ENCODE measurements at places on chromosomes 7 and 10. TPM values are rescaled to one million over a fixed set of nuclear protein-coding genes. Genes with fewer than 3 reads are reported as not detected.
A peak's percentile ranks its signal among the peaks of the same experiment; 100 is the strongest.

The KLF14 gene
- total RNA-seq = under 0.01 TPM

DNA sequence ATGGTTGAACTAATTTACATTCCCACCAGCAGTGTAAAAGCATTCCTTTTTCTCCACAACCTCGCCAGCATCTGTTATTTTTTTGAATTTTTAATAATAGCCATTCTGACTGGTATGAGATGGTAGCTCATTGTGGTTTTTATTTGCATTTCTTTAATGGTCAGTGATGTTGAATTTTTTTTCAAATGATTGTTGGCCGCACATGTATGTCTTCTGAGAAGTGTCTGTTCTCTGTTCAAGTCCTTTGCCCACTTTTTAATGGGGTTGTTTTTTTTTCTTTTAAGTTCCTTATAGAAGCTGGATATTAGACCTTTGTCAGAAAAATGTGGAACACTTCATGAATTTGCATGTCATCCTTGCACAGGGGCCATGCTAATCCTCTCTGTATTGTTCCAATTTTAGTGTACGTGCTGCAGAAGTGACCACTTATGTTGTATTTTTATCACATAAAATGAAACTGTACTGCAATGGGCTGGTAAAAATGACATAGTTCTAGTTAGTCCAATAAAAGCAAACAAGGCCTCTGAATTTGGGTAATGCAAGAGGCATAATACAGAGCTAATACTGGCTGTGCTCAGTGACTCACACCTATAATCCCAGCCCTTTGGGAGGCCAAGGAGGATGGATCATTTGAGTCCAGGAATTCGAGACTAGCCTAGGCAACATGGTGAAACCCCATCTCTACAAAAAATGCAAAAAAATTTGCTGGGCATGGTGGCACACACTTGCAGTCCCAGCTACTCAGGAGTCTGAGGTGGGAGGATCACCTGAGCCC is 70.3 kb downstream of the ABI1 start:
- no peak for DNase-seq

GRCh38 chr10:75352650-75353049 is 48.9 kb downstream of the ZNF503 start:
- peak; percentile 6 for DNase-seq

The CDK1 gene
- 13.9 TPM for total RNA-seq

- no peak for DNase-seq
These were observed 95.2 kb downstream of the DNAJB6 start for GRCh38 chr7:157431951-157432540.

DNA sequence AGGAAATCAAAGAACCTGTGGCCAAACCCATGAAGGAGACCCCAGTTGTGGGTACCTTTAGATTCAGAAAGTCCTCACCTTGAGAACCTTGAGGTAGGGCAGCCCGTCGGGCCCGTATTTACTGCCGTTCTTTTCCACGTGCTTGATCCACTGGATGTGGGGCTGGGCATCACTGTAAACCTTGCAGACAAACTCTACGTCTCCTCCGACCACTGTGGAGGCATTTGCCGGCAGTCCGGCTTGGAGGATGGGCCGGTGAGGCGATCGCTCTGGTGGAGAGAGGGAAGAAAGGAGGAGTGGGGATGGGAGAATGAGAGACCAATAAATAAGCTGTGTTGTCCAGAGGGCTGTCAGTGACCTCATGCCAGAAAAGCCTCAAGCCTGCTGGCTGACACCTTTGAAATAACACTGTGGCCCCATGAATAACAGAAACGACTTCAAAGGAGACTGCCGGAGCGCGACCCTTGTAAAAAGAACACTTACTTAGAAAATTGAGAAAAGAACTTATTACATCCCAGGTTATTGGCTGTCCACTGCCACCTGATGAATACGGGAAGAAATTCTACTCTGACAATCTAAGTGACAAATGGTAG is 78.2 kb downstream of the FGFR2 start:
- DNase-seq = no peak

- DNase-seq = no peak
These were observed 24.0 kb downstream of the PKD1L1 start for GRCh38 chr7:47924266-47924665.

- no peak for DNase-seq
These were observed 49.0 kb upstream of the VIPR2 start for GRCh38 chr7:159193543-159194090.

The TMEM184A gene
- total RNA-seq = under 0.01 TPM

The TCERG1L gene
- not detected for total RNA-seq

- DNase-seq = no peak
These were observed 1210.4 kb downstream of the TYW1 start for GRCh38 chr7:68206946-68207485.

DNA sequence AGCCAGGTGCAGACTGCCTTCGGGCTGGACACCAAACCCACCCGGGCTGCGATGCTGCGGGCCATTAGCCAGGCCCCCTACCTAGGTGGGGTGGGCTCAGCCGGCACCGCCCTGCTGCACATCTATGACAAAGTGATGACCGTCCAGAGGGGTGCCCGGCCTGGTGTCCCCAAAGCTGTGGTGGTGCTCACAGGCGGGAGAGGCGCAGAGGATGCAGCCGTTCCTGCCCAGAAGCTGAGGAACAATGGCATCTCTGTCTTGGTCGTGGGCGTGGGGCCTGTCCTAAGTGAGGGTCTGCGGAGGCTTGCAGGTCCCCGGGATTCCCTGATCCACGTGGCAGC is 50.0 kb downstream of the VWA2 start:
- no peak for DNase-seq

DNA sequence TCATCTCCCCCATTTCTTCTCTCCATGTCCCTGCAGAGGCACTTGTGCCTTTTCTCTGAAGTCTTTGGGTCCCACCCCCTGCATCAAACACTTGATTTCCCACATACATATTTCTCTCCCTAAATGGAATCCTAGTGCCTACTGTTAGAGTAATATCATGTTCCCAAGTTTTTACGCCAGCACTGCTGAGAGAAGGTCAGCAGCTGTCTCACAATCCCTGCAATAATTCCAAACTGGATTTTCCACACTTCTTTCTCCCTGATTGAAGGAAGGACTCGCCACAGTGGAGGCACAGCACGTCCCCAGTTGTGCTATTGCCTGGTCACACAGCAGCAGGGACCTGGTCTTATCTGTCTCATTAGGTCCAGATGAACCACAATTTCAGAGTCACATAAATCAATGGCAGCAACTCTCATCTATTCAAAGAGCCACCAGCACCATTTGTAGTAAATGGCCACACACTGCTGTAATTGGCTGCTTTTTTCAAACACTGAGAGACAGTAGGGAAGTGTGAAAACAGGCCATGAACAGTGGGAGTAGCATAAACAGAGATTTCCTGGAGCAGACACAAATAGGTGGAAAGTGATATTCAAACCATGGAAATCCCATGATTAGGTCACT is 605.5 kb downstream of the XPNPEP1 start:
- no peak for DNase-seq

DNA sequence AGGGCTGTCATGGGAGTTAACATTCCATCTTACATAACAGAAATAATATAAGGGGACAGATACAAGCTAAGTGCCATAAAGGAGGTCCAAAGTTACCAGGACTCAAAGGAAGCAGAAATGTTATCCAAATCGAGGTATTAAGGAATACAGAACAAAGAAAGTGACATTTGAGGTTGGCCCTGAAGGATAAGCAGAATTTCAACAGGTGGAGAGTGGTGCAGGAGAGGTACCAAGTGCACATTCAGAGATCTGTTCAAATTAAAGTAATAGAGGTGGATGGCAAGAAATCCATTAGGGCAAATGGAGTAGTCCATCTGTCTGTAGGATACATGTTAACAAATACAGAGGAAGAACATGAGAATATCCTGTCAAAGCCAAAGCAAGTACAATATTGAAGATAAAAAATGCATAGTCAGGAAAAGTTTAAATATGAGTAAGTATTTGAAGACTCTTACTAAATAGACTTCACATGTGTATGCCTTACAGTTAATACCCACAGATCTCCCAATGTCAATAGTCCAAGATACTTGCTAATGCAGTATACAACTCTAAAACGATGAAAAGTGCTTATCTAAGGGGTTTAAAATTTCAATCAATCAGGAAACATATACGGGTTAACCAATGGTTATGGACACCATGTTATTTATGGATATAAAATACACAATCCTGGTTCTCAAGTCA is 10.0 kb downstream of the CDK6 start:
- no peak for DNase-seq

- peak; percentile 76 for DNase-seq
These were observed 525.7 kb downstream of the KCNMA1 start for GRCh38 chr10:77111611-77112550.

The AOAH gene
- total RNA-seq = not detected

- DNase-seq = peak; percentile 51
These were observed 103.8 kb upstream of the PPIF start for GRCh38 chr10:79243181-79244067.

GRCh38 chr10:6071181-6072175 is 9.3 kb upstream of the IL2RA start:
- no peak for DNase-seq

GRCh38 chr10:70666960-70667798 is 5.1 kb upstream of the ADAMTS14 start:
- DNase-seq = no peak

- DNase-seq = peak; percentile 9
These were observed 103.6 kb downstream of the SPDYE5 start for GRCh38 chr7:75595766-75596165.

GRCh38 chr7:39459636-39460035 is 106.6 kb upstream of the YAE1 start:
- DNase-seq = no peak

The POT1 gene
- 49.5 TPM for total RNA-seq

- DNase-seq = no peak
These were observed 5.4 kb downstream of the LRWD1 start for GRCh38 chr7:102469972-102470825.

The SLC26A5 gene
- not detected for total RNA-seq

DNA sequence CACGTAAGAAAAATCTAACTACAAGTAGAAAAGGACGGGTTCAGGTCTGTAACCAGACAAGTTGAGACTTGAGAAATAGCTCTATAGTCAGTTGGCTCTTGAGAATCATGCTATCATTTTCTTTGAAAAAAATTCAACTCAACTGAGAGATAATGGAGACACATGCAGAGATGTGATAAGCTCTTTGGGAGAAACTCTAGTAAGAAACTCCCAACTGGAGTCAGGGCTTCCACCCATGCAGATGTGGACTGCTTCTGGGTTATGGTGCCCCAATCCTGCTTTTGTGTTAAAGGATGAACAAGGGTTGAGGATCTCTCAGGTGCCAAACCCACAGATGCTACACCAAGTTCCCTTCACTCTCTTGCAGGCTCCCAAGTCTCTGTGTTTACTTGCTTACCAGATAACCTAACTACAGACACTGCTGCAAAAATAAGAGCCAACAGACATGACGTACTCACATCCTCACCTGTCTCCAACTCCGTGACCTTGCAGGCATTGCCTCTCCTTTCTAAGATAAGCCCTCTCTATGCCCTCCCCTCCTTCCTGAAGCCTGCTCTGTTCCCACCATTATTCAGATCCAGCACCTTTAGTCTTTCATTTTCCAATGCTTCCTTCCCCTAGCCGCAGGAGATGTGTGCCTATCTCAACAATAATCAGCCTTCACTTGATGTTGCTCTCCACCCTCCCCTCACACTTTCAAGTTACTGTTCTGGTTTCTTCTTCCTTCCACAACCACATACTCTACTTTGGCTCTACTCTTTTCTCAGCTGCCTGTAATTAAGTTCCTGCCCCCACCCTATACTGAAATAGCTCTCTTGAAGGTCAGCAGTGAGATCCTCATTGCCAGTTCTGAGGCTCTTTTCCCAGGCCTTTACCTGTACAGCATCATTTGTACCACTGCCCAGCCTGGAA is 130.0 kb downstream of the ICA1 start:
- no peak for DNase-seq

The VTI1A gene
- 30.9 TPM for total RNA-seq

The LGI1 gene
- total RNA-seq = not detected

DNA sequence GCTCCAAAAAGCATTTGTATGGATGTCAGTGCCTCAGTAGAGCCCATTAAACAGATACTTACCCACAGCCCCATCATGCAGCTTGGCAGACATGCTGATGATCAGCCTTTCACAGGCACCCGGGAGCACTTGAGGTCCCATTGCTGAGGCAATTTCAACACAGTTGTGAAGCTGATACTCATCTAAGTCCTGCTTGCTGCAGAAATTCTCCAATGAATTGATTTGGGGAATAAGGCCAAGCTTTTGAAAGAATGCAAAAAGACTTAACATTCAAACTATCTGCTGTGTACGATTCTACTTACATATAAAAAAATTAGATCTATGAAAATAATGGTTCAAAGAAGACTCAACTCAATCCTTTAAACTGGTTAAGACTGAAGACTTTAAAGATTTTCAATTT is 60.5 kb downstream of the LAMB4 start:
- DNase-seq = no peak

The VWDE gene
- total RNA-seq = under 0.01 TPM

- peak; percentile 77 for DNase-seq
These were observed 283.5 kb downstream of the PLXNA4 start for GRCh38 chr7:132292803-132293202.

DNA sequence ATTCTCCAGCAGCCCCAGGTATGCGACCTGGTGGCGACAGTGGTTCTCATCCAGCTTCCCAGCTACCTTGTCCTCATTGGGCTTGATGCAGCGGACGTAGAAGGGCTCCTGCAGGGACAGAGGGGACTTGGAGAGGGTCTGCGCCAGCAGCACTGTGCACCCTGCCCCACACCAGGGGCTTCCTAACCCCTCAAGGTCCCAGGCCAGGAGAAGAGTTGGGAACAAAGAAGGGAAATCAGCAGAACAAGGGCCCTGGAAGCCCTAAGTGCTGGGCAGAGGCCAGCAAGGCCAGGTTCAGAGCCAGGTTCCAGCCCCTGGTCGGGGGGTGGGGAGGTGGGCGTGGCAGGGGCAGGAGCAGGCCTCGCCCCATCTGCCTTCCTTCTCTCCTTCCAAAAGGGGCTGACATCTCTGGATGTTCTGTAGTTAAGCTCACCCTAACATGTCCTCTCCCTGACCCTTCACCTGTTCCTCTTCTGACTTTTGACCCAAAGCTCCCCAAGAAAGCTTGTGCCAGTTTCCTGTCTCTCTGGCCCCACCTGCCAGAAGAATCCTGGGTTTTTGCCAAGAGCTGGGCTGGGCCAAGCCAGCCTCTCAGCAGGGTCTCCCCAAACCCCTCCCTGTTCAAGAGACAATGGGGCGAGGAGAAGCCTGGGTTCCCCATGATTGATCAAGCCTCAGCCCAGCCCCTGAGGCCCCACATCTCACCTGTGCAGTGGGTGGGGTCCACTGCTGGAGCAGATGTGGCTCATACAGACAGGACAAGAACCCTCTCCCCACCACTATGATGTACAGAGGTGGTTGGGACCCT is 11.9 kb downstream of the MYO1G start:
- DNase-seq = no peak

The PRRT4 gene
- total RNA-seq = under 0.01 TPM

The ATP6V1F gene
- 128 TPM for total RNA-seq

The IQCE gene
- 7.7 TPM for total RNA-seq

The RBP4 gene
- not detected for total RNA-seq

GRCh38 chr10:3895045-3895631 is 110.1 kb upstream of the KLF6 start:
- peak; percentile 72 for DNase-seq

- DNase-seq = peak; percentile 58
These were observed 6.0 kb downstream of the RHOBTB1 start for GRCh38 chr10:60937784-60938654.

The CNTNAP2 gene
- total RNA-seq = not detected

The FANK1 gene
- total RNA-seq = 2.6 TPM
